NCI-H2081 (cell line): ENCODE measurements at places on chromosomes 12 and 14.

DNA sequence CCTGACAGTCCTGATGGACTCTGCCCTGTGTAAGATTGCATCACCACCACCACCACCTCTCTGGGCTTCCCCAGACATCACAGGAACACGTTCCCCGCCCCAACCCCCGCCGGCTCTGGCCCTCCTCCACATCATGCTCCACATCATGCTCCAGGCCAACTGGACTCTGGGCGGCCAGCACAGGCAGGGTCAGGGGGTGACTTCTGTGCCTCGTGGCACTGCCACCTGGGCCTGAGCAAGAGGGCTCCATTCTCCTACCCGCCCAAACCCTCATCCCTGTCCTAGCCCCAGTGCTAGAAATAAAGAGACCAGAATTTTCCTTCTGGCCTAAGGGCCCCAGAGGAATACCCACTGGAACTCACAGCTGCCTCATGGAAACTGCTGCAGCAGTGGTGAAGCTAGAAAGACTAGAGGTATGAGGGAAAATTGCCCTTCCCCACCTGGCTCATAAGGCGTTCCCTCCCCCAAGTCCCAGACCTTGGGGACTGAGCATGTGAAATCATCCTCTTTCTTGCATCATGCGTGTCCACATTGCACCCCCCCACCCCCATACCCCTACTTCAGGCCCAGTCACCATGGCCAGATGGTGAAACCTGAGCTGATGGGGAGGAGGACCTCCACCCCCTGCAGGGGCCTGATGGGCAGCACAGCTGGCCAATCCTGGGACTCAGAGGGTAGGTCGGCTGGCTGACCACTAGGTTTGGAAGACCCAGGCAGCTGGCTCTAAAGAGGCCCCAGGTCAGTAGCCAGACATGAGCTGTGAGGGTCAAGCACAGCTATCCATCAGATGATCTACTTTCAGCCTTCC is at the start of gene INHBE:
Gene INHBE (plus strand): TSS at position 742 of the 808 bp plus-strand sequence. CDS start 230 bp downstream, outside the sequence.
- DNase-seq = no peak

GRCh38 chr12:19130224-19131024 is 891 bp downstream of the PLEKHA5 start:
- DNase-seq = peak; percentile 37

GRCh38 chr14:87797001-87797400 is 196.0 kb downstream of the GALC start:
- no peak for DNase-seq

DNA sequence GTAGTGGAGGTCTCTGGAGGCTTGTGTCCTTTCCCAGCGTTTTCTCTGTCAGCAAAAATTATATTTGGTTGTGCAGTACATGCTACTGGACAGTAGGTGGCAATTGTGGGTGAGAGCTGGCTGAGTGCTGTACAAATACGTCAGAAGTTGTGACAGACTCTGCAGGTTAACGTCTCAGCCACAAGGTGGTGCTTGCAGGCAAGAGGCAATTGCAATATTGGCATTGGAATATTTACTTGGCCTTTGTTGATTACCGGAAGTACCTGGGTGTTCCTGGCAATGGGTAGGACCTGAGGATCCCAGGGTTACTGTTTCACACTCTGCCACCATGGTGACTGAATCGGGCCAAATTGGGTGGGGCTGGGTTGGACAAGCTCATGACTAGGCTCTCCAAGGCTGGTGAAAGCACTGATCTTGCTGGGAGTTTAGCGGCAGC is 333.9 kb upstream of the LMO3 start:
- peak; percentile 82 for DNase-seq

- DNase-seq = no peak
These were observed 351.2 kb downstream of the KCNH5 start for GRCh38 chr14:62694075-62694474.

DNA sequence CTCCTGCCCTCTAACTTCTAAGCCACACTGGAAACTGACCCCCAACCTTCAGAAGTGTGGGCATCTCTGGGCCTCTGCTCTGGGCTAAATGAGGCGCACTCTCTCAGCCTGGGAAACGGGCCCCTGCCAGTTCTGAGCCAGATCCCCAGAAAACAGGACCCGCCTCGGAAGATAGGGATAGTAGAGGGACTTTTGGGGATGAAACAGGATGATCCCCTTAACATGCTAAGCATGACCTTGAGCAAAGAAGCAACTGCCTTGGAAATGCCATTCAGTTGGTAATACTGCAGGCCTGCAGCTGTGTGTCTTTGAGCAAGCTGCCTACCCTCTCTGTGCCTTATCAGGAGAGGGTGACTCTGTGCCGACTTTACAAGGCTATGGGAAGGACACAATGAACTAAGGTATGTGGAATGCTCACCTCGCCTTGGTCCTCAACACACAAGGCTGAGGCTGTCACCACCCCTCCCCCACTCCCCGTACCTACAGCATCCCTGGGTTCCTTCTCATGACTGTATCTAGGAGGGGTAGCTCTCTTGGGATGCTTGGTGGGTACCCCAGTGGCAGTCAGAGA is 54.0 kb downstream of the NCOR2 start:
- no peak for DNase-seq

DNA sequence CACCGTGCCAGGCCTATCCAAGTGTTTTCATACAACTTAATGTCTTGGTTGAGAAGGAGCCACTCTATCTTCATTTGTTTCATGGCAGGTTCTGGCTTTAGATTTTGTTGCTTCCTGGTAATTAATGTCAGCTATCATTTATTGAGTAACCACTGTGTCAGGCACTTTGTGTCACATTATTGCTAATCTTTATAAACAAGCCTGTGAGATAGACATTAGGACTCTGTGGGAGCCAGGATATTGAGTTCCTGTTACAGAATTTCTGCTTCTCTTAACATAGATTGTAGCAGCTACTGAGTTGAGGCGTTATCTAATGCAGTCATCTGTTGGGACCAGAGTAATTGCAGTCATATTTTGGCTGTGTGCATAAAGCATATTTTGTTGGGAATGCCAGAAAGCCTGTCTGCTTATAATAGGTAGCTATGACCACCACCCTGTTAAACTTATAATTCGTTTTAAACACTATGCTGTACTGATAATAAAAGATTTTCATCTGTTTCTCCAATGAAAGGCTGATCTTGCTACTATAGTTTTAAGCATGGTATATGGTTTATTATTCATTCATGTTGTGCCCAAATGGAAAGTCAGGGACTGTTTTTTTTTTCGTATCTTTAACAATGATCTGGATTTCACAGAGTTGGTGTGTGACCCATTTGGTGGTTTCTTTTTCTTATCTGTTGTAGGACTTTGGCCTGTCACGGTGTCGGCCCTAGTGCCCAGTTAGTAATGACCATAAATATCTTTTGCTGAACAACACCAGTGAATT is 432.6 kb downstream of the PCNX1 start:
- no peak for DNase-seq

GRCh38 chr12:22256041-22256441 is 78.5 kb downstream of the ST8SIA1 start:
- no peak for DNase-seq

- no peak for DNase-seq
These were observed 40.2 kb downstream of the CYP46A1 start for GRCh38 chr14:99724196-99724891.

DNA sequence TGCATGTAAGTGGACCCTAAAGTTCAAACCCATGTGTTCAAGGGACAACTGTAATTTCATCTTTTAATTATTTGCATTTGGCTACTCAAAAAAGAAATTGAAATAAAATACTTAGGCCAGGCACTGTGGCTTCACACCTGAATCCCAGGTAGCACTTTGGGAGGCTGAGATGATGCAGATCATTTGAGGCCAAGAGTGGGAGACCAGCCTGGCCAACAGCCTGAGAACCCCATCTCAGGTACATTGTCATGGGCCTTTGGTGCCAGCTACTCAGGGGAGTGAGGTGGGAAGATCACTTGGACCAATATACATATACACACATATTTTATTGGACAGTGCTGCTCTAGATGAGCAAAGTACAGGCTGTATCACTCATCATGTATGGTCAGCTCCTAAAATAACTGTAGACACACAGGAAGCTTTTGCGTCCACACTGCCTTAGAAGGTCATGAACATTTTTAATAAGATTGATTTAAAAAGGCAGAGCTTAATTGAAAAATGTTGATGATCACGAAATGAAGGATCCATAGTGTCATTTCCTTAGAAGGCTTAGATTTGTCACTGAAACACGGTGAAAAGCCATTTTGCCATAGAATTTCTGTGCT is 2.5 kb upstream of the ZCCHC8 start:
- DNase-seq = no peak

GRCh38 chr12:3326850-3327780 is 163.9 kb upstream of the PRMT8 start:
- DNase-seq = no peak

DNA sequence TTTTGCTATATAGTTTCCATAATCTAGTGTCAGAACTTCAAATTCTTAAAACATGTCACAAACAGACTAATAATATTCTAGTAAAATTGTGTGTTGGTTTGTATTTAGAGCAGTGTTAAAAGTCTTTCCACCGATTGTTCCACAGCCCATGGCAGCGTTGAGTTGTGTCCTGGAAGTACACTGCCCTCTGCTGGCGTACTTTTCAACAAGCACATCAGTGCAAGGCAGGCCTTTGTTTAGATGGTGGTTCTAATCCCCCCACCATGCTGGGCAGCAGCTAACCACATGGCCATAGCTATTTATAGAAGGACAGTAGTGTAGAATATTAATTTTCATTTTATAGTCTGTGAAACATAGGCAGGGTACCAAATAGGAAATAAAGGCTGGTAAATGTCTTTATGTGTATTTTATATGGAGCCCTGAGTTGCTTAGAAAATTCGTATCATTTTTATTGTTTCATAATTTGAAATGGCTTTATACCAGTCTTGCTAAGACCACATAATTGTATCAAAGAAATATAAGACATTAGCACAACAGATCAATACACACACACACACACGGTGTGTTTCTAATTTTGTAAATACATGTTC is 235.4 kb downstream of the SEC23A start:
- peak; percentile 87 for DNase-seq

DNA sequence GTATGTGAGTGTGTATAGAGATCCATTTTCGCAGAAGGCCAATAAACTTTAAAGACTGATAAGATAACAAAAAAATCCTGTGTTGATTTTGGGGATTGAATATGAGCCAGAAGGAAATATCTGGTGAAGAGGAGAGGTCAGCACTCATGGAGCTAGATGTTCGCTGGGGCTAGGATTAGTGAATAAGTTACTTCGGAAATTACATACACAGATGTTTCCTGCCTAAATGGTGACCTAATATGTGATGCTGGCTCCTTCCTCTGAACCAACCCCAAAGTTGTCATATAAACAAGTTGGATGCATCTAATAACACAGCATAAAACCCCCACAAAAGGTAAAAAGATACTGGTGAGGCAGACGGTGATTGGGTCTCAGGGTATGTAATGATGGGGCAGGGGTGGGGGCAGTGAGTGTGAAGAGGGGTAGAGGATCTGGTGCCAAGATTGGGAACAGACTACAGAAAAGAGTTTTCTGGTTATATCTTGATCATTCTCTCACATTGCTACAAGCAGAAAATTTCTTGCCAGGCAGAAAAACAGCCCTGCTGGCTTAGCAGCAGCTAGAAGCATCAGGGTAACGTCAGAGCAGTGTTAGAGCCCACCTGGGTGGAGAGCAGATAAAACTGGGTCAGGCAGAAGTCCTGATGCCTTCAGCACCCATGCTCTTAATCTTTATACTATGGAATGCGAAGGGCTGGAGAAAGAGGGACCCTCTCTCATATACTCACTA is 140.4 kb upstream of the GZMB start:
- DNase-seq = no peak

DNA sequence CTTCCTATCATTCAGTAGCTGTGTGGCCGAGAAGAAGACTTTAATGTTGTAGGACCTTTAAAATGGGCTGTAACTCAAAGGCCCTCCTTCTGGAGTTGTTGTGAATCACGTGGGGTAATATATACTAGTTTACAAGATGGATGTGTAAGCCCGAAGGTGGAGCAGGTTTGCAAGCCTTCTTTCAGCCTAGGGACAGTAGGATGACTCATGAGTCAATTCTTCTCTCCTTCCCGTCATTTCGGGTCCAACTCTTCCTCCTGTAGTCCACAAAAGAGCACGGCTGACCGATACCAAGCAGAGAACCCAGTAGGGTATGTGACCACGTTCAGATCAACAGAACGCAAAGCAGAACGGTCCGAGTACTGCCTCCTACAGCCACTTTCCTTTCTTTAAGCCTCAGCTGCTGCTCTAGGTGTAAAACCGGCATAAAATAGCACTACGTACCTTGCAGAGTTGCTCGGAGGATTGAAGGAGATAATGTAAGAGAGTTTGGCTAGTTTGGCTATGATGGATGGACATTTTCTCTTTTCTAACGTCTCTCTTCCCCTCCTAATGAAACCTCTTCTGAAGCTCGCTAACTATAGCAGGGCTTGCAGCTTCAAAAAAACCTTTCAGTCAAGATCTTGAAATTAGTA is 1.3 kb upstream of the RASSF3 start:
- DNase-seq = peak; percentile 17

DNA sequence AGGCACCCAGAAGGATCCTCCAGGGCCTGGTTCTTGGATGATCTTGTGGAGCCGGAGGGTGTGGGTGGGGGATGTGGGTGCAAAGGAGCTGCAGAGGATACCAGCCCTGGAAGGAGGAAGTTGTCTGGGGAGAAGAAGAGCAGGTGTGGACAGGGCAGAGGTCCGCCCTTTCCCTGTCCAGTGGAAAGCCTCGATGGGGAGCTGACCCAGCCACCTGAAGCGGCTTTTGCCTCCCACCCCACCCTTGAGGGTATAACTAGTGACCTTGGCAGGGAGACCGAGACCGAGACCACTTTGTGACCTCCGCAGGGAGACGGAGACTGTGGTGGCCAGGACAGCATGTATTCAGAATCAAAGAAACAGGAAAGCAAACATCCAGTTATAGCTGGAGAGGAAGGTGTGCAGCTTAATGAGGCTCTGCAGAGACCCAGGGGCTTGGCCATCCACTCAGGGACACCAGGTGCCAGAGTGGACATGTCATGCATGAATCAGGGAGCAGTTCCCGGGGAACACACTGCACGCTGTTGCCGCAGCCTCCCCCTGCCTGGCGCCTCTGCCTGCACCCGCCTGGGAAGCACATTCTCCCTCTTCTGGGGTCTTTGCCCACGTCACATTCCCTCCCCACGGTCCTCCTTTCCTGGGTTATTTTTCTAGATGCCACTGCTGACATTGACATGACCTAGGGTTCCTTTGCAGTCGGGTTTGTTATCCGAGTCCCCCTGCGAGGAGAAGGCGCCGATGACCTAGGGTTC is 87.7 kb downstream of the ADGRD1 start:
- DNase-seq = no peak
